Fibroblast of skin of left quadriceps (primary cell): ENCODE measurements at places on chromosomes 13 and 19.

DNA sequence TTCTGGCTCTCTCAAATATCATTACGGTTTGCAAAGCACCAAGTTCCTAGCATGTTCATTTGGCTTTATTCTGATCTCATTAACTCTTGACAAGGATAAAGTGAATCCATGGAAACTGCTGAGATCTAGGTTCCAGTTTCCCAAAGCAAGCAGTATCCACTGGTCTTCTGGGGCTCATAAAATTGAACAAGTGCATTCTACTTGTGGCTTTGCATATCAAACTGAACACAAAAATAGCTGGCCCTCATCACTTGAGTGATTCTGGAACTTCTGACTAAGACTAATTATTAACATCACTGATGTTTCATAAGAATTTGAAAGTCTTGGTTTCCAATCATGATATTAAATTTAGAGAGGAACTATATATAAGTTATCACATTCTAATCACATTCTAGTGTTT, 6.3 kb upstream of the KCTD12 start:
- no peak for DNase-seq

- DNase-seq, result no peak
Observed at GRCh38 chr19:37329686-37330085, 41.2 kb upstream of the ZNF527 start.

GRCh38 chr13:30570691-30571090, 47.0 kb upstream of the USPL1 start:
- DNase-seq, result no peak

GRCh38 chr13:113224486-113224885, 15.1 kb downstream of the CUL4A start:
- DNase-seq, result no peak

GRCh38 chr13:65929436-65929835, 1300.7 kb downstream of the PCDH9 start:
- DNase-seq, result no peak

- DNase-seq, result no peak
Observed at GRCh38 chr13:44694842-44695241, 118.7 kb upstream of the TSC22D1 start.

DNA sequence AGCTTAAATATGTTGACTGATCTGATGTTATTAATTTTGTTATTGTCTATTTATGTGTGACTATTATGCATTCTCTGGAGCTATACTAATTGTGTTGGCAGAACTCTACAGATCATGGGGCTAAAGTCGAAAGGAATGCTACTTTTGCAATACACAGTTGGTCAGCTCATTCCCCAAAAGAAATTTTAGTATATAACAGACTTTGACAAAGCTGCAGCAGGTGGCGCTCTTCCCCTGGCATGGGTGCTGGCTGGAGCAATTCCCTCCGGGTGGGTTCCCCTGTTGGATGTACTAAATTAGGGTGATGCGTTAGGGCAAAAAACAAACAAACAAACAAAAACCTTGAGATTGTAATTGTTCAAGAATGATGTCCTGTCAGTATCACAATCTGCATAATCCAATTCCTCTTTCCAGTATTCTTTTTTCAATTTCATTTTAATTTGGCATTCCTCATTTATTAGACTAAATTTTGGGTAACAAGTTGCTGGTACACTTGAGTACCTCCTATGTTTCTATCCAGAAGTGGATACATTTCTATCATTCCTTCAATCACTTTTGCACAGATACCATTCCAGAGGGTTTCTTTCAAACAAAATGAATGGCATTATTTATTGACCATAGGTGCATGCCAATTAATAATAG, 322.8 kb upstream of the EDNRB start:
- no peak for DNase-seq

- peak; percentile 94 for DNase-seq
Observed at GRCh38 chr13:94656766-94657165, 55.1 kb downstream of the GPR180 start.

DNA sequence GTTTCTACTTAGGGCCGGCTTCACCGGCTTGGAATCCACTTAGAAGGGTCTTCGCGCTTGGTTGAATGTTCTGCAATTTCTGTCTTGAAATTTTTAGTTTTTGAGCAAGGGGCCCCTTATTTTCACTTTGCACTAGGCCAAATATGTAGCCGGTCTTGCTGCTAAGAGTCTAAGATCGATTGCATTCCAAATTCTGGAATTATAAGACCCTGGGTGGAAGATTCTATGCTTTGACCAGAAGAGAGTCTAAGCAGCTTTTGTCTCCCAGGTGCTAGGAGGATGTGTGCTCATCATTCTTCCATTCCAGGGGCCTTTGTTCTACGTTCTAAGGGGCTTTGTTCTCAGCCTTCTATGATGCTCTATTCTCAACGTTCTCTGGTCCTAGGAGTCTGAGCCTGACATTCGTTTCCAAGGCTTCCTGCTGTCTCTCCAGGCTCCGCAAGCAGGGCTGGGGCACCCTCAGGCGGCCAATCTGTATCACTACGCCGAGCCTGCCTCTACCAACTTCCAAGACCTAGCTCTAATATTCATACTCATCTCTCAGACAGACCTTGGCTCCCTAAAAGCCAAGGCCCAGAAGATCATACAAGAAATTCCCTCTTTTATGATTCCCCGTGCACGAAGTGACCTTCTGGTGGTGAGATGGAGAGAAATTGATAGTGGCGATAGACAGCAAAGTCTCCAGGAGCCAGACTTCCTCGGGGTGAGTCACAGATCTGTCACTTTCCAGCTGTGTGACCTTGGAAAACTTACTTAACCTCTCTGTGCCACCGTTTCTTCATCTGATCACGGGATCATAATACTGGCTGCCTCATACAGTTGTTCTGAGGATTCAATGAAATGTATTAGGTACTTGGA, 982 bp upstream of the DACT3 start:
- peak; percentile 74 for DNase-seq

DNA sequence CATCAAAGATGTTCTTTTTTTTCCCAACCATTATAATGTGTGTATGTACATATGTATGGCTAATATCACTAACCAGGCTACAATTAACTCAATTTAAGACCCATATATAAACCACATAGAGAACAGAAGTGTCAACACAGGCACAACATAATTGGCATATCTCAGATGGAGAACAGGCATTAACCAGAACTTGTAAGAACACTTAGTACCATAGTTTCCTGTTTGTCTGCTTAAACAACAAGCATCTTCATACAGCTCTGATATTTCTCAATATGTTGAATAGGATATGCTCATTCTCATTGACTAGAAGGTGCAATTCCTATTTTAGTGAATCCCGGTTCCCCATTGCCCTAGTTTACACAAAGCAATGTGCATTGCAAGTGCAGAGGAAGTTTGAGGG, 116.9 kb upstream of the EDNRB start:
- DNase-seq, result no peak

DNA sequence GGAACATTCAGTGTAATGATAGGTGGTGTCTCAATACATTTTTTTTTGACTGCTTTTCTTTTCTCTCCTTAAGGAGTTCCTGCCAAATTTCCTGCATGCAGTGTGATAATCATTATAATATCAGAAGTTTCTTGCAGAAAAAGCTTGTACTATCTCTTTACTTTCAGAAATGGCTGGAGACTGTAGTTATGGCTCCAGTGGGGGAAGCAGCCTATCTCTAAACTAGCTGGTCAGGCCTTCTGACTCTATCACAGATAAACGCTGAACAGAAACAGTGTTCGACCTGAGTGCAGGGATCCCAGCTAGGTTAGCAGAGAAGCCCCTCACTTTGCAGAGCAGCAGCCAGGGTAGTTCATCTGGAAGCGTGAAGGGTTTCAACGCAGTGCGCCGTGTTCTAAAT, 1.9 kb downstream of the CCNE1 start:
- DNase-seq, result no peak

- DNase-seq, result no peak
Observed at GRCh38 chr13:65416784-65417183, 1813.4 kb downstream of the PCDH9 start.

DNA sequence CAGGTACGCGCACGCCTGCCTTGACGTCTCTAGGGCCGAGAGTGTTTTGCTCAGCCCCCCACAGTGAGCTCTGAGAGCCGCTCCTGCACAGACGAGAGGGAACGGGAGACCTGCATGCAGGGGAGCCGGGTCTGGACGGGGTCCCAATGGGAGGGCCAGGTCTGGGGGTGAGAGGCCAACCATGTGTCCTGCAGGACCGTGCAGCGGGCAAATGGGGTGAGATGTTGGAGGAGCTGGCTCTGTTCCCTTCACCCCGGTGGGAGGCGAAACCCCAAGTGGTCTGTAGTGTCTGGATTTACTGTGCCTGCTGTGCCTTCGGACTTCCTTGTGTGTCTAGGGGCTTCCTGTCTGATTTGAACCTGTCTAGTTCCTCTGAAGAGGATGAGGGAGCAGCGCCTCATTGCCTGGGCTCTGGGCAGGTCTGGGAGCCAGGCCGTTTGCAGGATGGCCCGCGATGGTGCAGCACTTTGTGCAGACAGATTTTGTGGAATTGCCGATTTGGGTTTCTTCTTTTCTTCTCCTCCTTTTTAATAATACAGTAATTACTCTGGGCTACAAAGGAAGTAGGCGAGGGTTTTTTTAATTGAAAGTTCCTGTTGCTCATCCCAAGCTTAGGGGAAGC, 2.1 kb downstream of the CSNK1G2 start:
- no peak for DNase-seq
